ENCODE measurements at places on chromosomes 11 and 22.

GRCh38 chr22:37062376-37062675 is 10.8 kb downstream of the KCTD17 start:
- no peak for DNase-seq

DNA sequence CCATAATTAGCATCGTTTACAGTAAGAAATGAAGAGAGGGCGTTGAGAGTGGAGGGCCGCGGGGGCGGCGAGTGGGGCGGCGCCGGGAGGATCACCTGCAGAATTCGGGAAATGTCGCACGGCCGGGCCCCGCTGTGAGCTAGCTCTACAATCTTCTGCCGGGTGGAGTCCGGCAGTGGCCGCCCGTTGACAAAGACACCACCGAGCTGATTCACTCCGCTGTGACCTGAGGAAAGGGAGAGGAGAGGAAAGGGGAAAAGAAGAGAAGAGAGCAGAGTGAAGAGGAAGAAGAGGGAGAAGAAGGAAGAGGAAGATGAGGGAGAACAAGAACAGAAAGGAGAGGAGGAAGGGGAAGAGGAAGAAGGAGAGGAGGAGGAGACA is 8.5 kb downstream of the PAX6 start:
- DNase-seq = no peak

DNA sequence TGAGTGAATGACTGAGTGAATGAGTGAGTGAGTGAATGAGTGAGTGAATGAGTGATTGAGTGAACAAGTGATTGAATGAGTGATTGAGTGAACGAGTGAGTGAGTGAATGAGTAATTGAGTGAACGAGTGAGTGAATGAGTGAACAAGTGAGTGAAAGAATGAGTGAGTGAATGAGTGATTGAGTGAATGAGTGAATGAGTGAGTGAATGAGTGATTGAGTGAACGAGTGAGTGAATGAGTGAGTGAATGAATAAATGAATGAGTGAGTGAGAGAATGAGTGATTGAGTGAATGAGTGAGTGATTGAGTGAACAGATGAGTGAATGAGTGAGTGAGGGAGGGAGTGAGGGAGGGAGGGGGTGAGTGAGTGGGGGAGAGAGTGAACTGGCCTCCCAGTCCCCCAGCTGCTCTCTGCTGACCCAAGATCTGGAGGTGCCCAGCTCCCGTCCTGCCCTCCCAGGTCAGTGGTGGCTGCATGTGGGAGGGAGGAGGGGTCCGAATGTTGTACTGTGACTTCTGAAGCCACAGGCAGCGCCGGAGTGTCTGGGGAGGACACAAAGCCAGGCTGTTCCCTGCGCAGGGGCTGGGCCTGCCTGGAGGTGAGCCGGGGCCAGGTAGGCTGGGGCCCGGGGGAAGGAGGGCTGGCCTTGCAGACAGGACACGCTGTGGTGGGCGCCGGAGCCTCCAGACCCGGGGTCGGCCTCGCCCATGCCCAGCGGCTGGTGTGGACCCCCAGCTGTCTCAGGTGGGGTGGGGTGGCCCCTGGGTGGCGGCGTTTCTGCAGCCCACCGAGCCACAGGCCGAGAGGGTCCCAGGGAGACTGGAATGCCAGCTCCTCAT is 17.8 kb upstream of the PIM3 start:
- DNase-seq = no peak

DNA sequence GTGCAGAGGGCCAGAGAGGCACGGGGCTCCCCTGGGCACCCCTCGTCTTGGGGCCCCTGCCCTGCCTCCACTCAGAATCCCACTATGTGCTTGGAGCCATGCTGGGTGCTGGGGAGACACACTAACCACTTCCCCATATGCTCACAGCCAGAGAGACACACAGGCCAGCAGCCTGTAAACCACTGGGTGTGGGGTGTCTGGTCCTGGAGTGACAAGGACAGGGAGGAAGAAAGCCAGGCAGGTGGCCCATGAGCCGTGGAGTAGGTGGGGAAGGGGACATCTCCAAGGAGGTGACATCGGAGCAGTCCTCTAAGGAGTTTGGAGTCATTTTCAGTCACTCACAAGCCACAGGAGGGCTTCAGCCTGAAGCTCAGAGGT is 58.9 kb downstream of the CDKN1C start:
- no peak for DNase-seq

- no peak for DNase-seq
These were observed 34.1 kb downstream of the LINC01488 start for GRCh38 chr11:69515271-69516245.

DNA sequence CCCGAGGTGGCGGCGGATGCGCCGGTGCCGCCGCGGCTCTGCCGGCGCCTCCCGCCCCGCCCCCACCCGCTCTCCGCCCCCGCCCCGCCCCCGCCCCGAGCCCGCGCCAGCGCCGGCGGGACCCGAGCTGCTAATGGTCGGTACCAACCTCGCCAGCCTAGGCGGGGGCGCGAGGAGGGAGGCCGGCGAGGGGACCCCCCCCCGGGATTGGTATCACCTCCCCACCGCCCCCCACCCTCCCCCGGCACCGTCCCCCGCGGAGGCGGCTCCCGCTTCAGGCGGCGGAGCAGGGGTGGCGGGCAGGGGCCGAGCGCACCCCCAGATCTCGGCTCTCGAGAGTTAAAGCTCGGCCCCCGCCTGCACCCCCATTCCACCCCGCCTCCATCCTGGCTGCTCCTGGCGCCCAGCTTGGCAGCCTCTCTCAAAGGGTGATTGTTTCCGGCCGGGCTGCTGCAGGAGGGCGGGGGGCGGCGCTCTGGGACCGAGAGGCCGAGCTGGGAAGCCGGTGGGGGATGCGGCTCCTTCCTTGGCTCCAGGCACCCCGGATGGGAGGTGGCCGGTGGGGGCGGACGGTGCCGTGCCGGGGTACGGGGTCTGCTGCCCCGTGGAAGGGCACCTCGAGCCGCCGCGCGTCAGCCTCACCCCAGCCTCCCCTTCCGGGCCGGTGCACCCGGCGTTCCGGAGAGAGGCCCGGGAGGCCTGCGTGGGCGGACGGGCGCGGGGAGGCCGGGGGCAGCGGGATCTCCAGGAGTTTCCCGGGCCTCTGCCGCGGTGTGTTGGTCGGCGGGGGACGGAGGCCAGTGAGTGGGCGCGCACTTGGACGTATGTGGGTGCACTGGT is at the start of gene B3GAT1:
Gene B3GAT1, minus strand, starts transcription at position 40 of the 840 bp plus-strand sequence. CDS start 24,583 bp downstream, outside the sequence.
- DNase-seq = no peak

GRCh38 chr11:44632466-44633123 is 67.1 kb downstream of the CD82 start:
- DNase-seq = no peak

DNA sequence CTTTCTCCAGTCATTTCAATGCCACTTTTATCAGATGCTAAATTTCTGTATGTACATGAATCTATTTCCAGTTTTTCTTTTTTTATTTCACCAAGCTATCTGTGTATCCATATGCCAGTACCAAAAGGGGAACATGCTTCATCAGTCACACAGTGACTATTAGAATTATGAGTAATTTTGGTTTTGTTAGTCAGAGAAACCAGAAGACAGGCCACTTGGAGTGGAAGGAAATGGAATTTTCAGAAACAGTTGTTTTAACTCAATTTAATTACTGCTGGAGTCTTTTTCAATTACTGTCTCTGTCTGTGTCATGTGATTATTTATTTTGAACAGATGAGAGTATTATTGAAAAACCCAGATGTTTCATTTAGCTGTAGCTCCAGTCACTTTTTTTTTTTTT is 84.6 kb upstream of the ANO3 start:
- DNase-seq = peak; percentile 68

DNA sequence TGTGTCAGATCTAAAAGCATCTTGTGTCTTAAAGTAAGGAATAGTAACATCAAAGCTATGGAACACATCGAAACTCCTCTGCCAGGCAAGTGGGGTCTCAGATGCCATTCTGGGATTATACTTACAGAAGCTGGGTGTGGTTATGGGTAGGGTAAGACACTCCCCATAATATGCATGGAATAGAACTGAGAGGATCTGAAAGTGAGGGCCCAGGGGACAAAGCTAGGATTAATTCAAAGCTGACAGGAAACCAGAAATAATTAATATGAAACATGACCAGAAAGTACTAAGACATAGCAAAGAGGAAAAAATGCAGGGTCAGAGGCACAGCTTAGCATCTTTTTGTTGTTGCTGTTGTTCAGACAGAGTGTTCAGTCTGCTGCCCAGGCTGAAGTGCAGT is 40.2 kb upstream of the EED start:
- no peak for DNase-seq

DNA sequence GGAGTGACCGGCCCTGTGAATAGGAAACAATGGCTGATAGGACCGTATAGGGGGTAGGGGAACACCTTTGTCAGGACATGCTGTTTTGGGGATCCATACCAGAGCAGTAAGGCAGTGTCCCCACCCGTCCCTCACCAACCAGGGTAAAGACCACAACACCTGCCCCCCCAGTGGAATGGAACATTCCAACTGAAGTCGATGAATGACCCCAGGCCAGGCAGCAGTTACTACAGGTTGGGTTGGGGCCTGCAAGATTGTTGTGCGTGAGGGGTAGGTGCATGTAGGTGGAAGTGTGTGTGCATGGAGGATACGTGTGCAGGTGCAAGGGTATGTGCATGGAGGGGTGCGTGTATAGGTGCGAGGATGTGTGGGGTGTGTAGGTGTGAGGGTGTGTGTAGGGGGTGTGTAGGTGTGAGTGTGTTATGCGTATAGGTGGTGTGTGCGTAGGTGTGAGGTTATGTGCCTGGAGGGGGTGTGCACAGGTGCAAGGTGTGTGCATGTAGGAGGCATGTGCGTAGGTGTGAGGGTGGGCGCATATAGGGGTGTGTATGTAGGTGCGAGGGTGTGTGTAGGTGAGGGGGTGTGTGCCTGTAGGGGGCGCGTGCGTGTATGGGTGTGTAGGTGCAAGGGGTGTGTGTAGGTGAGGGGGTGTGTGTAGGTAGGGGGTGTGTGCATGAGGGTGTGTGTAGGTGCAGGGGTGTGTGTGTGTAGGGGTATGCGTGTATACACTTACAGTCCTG is 32.9 kb downstream of the PISD start:
- DNase-seq = no peak

GRCh38 chr11:114257621-114258558 is 38.3 kb upstream of the NNMT start:
- no peak for DNase-seq

DNA sequence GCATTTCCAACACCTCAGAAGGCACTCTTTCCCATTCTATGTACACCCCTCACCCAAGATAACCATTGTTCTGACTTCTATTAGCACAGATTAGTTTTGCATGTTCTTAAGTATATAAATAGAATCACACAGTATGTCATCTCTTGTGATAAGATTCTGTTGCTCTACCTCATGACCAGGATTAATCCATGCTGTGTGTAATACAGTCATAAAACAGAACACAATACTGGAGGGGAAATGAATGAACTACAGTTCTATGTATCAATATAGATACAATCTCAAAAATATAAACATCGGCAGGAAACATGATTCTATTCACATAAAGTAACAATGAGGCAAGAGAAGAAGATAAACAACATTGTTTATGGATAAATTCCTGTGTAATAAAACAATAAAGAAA is 151.5 kb downstream of the ATG16L2 start:
- no peak for DNase-seq

DNA sequence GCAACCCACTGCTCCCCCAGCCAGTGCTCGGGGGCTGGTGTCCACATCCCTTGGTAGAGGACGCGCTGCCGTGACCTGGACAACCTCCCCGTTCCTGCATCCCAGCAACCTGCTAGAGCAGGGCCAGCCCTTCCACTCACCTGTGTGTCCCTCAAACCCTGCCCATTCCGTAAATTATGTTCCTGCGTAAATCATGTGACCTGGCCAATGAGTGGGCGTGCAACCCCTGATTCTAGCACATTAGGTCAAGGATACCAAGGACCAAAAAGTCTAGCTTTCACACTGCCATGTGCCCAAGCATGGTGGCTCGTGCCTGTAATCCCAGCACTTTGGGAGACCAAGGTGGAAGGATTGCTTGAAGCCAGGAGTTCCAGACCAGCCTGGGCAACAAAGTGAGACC is 25.7 kb downstream of the CD5 start:
- DNase-seq = no peak

GRCh38 chr11:10350334-10350733 is 45.5 kb downstream of the ADM start:
- peak; percentile 36 for DNase-seq

GRCh38 chr11:35098855-35099254 is 40.1 kb upstream of the CD44 start:
- DNase-seq = no peak

DNA sequence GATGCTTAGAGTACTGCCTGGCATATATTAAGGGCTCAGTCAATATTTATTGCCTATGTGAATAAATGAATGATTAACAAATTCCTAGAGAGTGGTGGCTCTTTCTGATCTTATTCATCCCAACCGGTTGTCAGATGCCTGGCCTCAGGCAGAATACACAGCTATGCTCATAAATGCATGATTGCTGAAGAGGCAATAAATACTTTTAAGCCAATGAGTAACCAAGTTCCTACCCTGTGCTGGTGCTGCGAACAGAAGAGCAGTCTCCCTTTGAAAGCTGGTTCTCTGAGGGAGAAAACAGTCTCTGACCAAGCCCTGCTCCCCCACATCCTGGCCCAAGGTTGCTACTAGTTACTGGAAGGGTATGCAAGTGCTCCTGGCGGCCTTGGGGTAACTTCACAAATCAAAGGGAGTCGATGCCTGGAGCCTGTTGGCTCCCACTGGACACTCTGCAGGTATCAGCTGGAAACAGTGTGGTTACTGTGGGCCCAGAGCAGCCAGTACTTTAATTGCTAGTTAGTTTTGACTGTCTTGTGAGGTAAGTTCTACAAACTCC is 2.8 kb downstream of the USH1C start:
- no peak for DNase-seq

GRCh38 chr11:44658506-44658850 is 68.3 kb upstream of the TSPAN18 start:
- no peak for DNase-seq

DNA sequence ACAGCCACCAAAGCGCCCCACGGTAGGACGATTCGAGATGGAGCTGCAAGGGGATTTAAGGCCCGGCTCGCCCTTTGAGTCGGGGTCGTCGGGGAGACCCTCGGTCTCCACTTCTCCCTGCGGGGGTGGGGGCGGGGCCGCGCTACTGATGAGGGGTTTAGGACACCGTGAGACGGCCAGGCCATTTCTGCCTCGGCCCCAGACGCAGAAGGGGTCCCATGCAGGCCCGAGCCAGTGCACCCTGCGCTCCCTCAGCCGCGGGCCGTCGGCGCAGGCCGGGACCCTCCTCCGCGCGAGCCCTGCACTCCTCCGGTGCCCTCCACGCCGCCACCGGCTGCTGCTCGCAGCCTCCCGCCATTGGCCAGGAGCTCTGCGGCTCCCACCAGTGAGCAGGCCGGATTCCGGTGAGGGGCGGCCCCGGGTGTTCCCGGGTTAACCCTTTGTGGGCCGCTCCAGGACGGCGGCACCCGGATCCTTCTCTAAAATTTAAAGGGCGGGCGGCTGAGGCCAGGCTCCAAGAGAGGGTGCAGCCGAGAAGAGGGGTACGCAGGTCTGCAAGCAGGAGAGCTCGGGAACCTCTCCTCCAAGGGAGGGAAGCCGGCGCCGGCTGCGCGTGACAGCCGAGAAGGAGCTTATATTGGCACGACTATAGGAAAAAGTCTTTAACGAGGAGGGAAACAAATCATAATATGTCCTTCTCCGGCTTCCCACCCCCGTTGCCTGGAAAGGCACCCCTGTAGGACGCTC is 18.0 kb downstream of the CREB3L1 start:
- peak; percentile 52 for DNase-seq

DNA sequence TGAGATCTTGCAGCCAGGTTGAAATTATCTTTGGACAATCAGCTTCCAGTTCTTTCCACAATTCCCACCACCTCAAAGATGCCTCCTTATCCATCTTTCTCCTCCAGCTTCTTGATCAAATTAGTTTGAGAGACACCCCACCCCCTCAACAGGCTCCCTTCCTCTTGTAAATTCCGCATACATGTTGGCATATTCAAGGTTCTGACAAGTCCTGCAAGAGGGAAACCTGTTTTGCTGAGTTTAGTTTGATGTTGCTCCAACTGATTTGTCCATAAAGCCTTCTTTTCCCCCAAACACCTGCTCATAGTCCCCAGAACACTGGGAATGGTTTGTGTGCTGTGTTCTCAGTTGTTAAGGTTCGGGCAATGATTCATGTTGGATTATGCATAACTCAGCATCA is 73.6 kb downstream of the MYO18B start:
- DNase-seq = no peak
